NCI-H2107 (cell line): ENCODE measurements at places on chromosomes 2 and 18.

DNA sequence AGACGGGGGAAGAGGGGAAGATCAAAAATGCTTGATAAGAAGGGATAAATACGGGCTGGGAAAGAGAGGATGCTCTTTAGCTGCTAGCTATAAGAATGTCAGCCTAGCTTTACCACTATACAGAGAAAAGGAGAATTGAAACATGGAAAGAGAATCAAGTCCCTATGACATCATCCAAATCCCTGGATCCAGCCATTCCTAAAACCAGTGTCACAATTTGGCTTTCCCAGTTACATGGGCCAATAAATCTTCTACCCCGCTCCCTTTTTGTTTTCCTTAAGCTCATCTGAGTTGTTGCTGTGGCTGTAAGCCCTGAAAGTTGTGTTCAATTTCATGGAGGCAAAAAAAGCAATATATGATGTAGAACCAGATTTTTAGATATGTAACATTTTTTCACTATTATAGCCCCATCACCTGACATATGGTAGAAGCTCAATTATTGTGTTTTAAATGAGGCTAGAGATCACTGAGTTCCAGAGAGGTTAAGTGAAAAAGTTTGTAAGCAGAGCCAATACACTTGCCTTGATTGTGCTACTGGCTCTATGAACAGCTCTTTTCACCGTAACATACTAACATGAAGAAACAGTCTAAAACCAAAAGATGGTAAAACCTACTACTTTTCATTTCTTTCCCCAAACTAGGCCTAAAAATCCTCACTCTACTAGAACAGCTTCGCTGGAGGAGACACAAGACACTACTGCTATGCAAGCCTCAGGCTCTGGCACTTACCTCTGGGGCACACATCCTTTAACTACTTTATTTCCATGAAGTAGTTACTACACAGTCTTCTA is 4.3 kb downstream of the HNRNPLL start:
- no peak for DNase-seq

DNA sequence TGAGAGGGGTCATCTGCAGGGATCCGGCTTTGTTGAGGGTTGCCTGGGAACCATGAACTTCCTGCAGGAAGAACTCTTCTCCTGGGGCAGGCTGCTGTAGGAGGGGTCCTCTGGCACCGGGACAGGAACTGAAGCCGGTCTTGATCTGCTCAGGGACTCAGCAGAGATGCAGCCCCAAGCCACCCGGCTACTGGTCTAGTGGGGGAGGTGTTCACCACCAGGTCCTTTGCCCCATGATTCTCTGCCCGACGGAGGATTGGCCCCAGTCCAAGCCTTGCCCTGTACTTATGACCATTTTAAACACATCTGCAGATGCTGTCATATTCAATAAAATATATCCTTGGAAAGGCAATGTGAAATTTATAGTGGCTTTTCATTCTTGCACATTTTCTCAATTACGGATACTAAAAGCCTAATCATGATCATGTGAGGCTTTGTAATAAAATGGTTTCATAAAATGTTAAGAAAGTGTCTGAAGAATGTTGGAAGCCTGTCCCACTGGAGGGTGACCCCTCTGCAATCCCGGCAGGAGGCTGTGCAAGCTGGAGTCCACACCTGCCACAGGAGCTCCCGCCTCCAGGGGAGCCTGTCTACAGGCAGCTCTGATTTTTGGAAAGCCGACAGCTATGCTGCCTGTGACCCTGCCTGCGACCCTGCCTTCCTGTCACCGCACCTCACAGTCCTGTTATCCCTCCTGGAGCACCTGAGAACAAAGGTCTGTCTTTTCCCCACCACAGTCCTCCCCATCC is 98.8 kb upstream of the TAF1B start:
- DNase-seq, result no peak

DNA sequence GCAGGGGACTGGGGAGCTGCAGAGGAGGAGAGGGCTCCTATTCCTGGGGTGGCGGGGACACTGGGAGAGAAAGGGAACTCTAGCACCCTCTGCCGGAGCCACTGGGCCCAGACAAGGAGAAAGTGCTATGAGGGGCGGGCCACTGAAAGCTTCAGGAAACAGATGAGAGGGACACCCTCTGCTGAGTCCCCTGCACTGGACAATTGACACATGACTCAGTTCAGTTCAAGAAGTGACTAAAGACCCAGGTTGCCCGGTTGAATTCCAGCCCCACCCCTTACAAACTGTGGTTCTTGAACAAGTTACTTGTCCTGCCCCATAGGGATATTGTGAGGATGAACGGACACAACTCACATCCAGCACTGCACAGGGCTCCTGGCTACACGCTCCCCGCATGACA is 5.0 kb downstream of the RUFY4 start:
- no peak for DNase-seq

DNA sequence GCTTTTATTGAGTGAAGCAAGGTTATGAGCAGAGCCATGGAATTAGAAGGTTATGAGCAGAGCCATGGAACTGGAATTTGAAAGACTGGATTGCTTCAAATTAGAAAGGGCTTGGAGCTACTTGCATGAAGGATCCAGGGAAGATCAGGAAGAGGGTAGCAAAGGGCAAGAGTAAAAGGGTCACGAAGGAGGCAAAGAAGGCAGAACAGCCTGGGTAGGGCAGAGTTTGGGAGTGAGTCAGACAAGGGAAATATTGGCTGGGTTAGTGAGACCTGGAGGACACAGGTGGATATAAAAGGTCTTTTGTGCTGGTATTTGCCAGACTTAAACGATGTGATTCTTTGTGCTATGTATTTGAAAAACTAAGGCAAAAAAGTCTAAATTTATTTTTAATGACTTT is 65.0 kb downstream of the SEMA4F start:
- no peak for DNase-seq
